ENCODE measurements at places on chromosomes 5 and 9.

GRCh38 chr5:160787240-160787639 lies 64.8 kb downstream of the ATP10B start:
- peak; percentile 15 for DNase-seq

DNA sequence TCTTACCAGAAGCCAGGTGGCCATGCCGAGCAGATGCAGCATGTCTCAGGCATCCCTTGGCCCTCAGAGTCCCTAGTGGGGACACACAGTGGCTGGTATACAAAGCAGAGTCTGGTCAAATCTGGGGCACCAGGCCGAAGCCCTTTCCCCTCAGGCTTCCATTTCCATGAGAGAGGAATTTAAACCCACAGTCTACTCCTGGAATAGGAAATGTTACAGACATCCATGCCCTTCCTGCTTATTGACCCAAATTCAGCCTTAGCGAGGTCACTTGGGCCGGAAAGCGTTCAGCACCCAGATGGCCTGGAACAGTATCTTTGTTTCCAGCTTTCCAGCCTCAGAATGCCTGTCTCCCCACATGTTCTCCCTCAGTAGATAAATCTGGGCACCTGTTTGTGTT lies 131.7 kb downstream of the PIP5K1B start:
- no peak for DNase-seq

DNA sequence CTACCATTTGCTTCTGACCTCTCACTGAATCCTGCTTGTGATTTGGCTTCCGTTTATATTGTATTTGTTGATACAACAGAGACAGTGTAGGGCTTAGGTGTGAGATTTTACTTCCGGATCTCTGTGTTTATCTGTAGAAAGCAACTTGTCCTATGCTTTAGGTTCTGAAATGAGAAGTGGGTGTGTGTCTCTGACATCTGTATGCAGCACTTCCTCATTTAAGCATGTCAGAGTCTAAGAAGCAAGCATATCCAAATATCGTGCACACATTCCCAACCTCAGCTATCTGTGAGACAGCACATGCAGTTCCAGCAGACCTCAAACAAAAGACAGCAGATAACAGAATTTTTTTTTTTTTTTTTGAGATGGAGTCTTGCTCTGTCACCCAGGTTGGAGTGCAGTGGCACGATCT lies 16.3 kb downstream of the KLF9 start:
- no peak for DNase-seq

GRCh38 chr5:113232667-113233066 lies 202.1 kb downstream of the TSSK1B start:
- no peak for DNase-seq

- DNase-seq: no peak
These were observed 5.5 kb downstream of the PCYOX1L start for GRCh38 chr5:149363358-149363757.

- no peak for DNase-seq
These were observed 338.1 kb upstream of the ADAMTS16 start for GRCh38 chr5:4802044-4802443.

GRCh38 chr9:136494531-136495215 lies 11.8 kb upstream of the SEC16A start:
- DNase-seq: no peak

GRCh38 chr5:38518341-38518740 lies 38.1 kb downstream of the LIFR start:
- DNase-seq: no peak

DNA sequence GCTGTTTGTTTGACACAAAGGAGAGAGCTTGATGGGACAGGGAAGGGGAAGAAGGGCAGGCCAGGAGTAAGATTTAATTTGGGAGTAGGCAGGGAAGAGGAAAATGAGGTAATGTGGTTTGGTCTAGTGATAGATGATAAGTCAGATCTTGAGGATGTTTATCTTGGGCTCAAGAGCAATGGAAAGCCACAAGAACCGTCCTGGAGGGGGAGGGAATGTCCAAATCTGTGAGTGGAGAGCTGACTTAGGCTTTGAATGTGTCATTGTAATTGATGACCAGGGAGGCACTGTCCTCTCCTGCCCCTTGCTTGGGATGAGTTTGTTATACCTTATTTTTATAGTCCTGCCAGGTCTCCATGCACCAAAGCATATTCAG lies 37.5 kb downstream of the MAMDC2 start:
- DNase-seq: no peak

GRCh38 chr5:6202149-6202967 lies 176.0 kb downstream of the MED10 start:
- no peak for DNase-seq

DNA sequence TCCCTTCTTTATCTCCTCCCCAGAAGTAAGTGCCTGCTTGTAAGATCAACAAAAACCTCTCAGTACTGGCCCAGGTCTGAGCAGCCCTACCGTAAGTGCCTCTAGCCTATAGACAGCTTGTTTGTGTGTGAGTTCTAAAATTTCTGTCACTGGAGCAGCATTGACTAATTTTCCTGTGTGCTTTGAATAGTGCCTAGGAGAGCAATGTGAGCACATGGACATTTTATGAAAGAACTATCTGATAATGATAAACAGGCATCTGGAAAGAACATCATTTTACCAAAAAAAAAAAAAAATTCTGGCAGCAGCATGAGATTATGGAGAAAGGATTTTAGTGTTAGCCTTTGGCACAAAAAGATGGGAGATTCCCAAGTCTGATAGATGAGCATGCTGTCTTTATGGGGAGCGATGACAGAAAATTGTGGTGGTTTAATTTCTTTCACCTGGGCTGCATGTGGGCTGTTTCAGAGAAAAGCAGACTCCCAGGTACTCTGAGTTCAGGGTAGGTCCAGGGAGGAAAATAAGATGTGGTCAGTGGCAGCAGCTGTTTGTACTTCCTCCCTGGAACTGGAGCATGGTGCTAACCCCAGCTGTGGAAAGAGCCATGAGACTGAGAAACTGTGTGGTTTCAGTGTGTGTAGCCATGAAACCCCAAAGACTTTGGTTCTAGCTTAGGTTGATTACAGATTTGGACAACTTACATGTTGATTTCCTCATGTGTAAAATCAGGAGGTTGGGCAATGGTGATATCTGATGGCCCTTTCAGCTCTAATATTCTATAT lies 419.9 kb downstream of the NTRK2 start:
- no peak for DNase-seq

- no peak for DNase-seq
These were observed 49.0 kb upstream of the TNPO1 start for GRCh38 chr5:72767289-72768010.

DNA sequence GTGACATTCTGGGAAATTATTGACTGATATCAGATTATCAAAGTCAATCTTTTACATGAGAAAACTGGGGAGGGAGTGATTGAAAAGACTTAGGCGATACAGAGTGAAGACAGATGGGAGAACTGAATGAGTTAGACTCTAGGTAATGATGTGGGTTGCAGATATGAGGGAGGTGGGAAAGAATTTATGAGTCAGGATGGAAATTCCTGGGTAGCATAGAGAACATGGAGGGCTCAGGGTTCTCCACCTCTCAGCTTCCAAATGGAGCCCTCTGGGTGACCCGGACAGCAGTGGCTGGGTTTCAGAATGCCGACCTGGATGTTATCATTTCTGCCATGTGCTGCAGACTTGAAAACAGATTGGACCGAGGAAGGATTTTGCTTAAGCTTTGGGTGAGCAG lies 75.4 kb upstream of the SHB start:
- DNase-seq: no peak

DNA sequence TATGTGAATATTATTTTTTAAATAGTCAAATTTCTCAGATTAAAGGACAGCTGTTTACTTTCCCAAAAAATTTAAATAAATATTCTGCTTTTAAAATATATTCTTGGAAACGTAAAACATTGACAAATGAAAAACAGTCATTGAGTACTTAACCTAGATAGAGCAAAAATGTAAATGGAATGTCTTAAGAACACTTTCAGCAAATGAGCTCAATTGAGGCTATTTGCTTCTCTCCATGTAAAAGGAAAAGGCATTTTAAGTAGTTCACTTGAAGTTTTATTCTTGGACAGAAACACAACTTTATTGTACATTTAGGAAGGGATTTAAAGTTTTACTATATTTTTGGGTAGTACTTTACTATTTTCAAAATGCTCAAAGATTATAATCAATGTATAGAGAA lies 983.6 kb upstream of the TYRP1 start:
- no peak for DNase-seq

- DNase-seq: no peak
These were observed 194.7 kb downstream of the SPATA31D1 start for GRCh38 chr9:82183181-82183860.

DNA sequence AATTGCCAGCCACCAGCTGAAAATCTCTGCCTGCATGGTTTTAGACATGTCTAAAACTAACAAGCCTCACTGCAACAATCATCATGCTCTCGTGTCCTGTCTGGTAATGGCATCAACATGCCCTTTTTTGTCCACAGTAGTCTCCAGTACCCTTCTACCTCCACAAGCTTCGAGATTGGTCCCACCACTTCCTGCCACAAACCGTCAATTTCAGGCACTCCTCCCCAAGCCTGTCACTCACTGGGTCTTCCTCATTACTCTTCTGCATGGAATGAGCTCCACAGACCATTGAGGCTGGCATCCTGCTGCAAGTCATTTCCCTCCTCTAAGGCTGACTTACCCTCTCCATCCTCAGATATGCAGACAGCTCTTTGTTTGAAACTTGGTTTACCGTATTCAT lies 9.0 kb downstream of the LPAR1 start:
- DNase-seq: no peak

DNA sequence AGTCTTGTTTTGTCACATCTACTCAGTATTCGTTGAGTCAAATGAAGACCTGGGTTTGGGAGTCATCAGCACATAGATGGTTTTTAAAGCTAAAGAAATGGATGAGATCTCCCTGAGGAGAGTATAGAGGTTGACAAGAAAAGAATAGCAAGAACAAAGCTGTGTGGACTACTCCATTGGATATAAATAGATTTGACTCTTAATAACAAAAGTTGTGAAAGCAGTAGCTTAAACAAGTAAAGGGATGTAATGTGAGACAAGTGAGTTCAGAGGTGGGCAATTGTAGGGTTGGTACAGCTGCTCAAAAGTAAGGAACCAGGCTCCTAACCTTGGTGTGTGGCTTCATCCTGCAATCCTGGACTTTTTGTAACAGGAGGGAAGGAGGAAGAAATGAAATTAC lies 49.3 kb downstream of the CSNK1G3 start:
- no peak for DNase-seq

DNA sequence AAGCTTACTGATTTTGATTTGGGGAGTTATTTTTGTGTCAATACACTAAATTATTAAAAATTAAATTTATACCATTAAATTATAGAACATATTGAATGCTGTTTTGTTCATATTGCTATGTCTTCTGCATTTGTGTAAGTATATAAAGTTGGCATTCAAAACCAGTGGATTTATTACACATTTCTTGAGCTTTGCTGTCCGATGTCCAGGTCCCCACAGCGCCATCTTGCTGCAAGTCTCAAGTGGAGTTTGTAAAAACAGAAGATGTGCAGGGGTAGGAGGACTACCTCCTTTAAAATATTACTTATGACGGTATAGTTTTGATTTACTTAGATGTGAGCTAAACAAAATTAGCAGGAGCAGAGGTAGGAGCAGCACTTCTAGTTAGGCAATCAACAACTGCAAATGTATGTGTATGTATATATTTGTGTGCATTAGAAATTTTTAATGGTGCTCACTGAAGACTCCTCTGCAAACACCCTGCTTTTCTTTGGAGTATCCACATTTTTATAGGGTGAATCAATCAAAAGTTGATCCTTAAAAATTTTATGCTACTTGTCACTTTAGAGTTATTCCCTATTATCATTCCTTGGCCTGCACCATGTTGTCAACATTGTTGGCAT lies 37.4 kb downstream of the CPEB4 start:
- DNase-seq: peak; percentile 34

GRCh38 chr5:71839096-71839884 lies 120.2 kb downstream of the CARTPT start:
- no peak for DNase-seq

DNA sequence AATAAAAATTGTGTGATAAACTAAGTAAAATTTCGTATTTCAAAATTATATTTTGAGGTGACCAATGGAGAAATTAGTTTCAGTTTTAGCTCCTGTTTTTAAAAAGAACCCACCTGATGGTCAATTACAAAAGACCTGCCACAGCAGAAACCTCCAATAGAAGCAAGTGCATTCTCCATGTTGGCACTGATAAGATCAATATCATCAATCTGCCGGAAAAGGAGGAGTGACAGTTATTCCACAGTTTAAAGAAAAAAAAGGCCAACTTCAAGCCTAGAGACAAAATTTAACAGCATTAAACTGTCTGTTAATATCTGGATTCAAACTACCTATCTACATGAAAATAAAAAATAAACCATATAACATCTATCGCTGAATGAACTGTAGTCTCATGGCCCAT lies 67.7 kb downstream of the SPTLC1 start:
- DNase-seq: no peak

- DNase-seq: peak; percentile 44
These were observed 4.1 kb downstream of the PTGS1 start for GRCh38 chr9:122374885-122375420.

GRCh38 chr5:14383923-14384322 lies 197.7 kb upstream of the OTULINL start:
- DNase-seq: no peak

DNA sequence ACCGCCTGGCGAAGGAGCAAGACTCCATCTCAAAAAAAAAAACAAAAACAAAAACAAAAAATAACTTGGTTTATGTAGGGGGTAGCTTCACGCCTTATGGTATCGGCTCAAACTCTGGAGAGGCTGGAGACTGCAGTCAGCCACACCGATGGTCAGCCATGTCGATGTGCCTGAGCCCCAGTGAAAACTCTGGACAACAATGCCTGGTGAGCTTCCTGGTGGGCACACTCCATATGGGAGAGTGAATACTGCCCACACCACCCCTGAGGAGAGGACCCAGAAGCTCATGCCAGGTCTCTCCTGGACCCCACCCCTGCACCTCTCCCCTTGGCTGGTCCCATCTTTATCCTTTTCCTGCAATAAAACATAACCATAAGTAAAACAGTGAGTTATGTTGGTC lies 19.6 kb downstream of the IPPK start:
- DNase-seq: no peak

DNA sequence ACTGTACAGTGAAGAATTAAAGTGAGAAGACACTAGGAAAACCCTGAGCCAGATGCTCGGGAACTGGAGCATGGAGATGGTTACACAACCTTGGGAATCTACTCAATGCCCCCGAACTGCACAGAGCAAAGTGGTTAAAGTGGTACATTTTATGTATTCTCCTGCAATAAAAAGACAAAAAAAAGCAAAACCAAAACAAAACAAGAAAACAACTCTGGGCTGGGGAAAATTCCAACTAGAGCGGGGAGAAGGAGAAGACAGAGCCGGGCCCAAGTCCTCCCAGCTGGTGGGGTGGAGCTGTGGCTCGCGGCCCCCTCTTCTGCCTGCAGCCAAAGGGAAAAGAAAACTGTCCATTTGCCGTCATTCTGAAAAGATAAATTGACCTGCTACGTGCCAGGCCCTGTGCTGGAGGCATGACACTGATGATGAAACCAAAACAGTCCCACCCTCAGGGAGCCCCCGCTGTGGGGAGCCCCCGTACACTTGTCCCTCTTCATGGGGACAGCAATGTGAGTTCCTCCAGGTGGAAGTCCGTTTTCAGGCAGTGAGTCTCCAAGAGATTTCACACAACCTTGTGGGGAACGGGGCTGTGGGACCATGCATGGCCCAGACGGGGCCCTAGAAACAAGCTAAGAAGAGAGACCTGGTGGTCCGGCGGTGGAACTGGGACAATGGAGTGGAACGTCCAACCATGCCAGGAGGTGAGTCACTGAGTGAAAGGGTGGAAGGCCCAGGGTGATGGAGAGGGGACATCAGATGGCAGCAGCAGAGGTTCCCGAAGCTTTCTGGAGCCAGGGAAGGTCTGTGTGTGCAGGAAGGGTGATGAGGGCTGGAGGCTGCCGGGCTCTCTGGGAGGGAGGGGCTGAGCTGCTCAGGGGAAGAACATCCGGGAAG lies 114.8 kb upstream of the COL5A1 start:
- DNase-seq: no peak
